ENCODE measurements at places on chromosomes 6 and 20.

GRCh38 chr6:24394061-24394779 is 8.5 kb upstream of the MRS2 start:
- no peak for DNase-seq

DNA sequence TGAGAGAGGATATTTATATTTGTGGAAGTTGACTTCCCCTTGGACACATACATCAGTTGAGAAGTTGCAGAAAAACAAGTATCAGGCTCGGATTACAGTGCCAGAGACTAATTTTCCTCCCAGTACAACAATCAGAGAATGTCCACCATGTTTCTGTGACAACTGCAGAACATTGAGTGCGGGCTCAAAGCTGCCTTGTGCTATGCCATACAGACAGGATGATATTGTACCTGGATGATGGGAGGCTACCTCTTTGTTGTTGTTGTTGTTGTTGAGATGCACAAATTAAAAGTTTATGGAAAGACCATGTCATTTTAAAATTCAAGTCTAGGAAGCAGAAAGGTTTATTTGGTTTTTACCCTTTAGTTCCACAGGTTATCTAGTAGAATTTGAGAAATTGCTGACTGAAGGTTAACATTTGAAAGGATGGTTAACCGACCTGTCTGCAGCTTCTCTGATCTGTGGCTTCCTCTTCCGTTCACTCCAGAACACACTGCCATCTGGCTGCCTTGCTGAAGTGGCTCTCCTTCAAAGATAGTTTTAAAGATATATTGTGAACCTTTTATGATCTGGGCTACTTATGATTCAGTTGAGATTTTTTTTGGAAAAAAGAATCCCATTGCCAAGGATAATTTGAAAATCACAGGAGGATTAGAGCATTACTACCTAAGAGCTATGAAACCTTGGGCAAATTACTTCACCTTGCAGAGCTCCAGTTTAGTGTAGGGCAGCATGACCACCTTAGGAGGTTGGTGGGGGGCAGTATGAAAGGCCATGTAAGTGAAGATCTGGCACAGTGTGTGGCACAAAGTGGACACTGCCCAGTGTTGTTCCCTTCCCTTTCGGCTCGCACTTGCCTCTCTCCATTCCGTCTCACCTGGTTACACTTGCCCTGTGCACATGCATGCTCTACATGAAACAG is 15.9 kb downstream of the TMEM200A start:
- DNase-seq, result no peak

- no peak for DNase-seq
Observed at GRCh38 chr6:2507016-2507415, 243.7 kb downstream of the MYLK4 start.

- no peak for DNase-seq
Observed at GRCh38 chr6:3444276-3445088, 12.4 kb downstream of the SLC22A23 start.

DNA sequence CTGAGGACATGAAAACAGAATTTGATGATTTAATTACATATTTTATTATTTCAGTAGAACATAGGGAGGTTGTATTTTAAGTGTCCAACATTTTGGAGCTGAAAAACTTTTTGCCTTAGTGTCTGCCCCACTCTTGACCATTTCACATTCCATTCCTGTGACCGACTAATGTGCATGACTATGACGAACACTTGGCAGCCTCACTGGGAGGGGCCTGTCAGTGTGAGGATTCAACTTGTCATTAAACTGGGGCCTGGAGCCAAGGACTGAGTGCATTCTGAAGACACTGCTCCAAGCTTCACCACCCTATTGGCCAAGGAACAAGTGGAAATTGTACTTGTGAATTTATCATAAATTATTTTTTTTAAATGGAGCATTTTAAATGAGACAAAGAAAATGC is 661.3 kb downstream of the BCKDHB start:
- no peak for DNase-seq

DNA sequence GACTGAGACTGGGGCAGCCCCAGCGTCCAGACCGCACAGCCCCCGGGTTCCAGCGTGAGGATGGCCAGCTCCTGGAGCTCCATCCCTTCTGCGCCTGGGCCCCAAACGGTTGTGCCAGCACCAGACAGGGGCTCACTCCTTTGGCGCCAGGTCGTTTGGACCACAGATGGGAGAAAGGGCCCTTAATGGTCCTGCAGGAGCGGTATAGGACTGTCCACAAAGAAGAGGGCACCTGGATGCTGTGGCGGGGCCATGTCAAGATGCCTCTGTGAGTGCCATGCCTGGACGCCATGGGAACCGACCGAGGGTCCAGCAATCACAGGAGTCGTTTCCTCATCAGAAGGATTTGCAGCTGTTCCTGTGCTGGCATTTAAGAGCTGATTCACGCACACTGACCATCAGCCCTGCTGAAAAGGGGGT is 82.7 kb downstream of the DLL1 start:
- DNase-seq, result no peak

GRCh38 chr20:38665094-38665493 is 59.2 kb upstream of the SLC32A1 start:
- DNase-seq, result no peak

GRCh38 chr6:125748406-125749172 is 843 bp upstream of the HEY2 start:
- DNase-seq, result no peak

DNA sequence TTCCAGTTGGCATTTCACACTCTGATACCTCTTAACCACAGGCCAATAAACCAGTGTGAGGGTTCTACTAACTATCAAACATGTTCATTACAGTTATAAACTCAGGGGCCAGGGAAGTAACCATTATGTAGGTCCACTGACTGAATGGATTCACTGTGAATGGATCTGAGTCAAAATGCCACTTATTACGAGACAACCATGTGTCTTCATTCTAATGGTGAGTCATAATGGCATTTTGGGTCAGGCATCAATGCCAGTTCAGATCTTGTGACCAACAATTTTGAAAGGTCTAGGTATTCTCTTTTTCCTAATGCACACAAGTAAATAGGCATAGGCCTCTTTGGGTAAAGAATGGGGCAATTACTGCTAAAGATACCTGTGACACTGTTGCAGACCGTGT is 112.2 kb upstream of the HEY2 start:
- DNase-seq, result no peak

DNA sequence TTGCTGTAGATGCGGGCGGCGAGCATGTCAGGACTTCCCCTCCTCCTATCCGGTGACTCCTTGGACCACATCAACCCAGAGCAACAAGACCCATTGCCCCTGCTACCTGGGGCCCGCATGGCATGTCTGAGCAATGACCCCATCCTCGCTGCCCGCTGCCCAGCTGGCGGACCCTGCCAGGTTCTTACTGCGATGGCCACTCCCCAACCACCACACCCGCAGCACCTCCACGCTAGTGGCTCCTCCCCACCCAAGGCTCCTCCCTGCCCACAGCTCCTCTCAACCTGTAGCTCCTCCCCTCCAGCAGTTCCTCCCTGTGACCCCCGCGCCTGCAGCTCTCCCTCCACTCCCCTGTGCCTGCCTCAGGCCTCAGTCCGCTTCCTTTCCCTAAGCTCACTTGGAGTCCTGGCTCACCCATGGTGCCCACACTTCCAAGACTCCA is 17.6 kb upstream of the SERPINB9 start:
- no peak for DNase-seq

GRCh38 chr6:18720075-18720474 is 332.9 kb downstream of the RNF144B start:
- DNase-seq, result no peak

GRCh38 chr6:105851113-105851580 is 235.0 kb upstream of the PRDM1 start:
- DNase-seq, result no peak

GRCh38 chr6:57974653-57975052 is 657.2 kb downstream of the PRIM2 start:
- no peak for DNase-seq

GRCh38 chr6:39203436-39204159 is 25.7 kb downstream of the KCNK5 start:
- DNase-seq, result no peak

DNA sequence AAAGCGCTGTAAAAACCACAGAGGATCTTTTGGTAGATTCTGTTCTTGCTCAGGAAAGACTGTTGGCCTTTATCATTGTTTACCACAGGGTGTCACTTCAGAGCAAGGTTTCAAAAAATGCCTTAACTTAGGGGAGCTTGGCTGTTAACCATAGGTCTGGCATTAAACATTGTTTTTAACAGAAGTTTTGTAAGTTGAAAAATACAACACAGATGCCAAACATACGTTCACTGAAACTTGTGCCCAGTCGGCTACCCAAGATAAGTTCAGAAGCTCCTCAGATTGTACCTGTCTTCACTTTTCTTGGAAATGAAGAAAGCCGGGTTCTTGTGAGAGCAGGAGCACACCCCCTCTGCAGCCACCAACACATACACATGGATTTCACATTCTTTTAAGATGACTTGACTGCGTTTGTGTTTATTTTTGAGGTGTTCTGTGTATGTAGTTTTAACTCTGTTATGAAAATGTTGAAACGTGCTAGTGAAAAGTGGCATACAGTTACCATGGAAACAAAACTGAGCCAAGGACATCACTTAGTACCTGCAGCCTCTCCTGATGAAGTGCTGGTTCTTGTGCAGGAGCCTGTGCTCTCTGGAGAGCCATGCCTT is 64.9 kb downstream of the SYCP2L start:
- no peak for DNase-seq

GRCh38 chr6:121426686-121427085 is 8.8 kb upstream of the GJA1 start:
- DNase-seq, result no peak

DNA sequence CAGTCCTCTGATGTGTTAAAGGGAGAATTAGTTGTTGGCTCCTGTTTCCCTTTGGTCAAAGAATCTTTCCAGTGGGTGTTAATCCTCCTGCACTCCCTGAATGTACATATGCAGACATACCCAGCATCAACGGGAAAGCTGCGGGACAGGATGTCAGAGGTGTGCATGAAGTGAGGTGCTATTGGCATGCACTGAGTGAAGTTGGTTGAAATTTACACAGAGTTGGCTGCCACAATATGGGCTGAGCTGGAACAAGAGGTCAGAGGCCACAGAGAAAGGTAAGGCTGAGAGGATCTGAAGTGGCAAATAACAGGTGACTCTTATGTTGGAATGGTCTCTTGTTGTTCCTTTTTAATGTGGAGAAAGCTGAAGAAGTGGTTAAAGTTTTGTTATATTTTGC is 82.7 kb upstream of the AKIRIN2 start:
- DNase-seq, result no peak

DNA sequence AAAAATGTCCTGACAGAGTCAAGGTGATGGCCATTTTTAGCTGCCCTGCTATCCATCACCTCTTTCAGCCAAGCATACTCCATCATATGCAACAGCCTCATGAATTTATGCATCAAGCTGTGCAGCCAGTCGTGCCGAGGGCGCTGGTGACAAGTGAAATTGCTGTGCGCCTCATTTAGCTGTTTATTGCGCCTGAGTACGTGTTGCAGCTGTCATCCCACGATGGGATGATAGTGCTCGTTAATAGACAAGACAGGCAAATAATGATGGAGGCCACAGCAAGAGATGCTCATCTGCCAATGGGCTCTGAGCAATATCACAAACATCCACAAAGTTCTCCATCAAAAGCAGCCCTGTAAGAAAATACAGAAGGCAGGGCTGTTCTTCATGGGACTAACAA is 562.3 kb upstream of the POU3F2 start:
- no peak for DNase-seq

DNA sequence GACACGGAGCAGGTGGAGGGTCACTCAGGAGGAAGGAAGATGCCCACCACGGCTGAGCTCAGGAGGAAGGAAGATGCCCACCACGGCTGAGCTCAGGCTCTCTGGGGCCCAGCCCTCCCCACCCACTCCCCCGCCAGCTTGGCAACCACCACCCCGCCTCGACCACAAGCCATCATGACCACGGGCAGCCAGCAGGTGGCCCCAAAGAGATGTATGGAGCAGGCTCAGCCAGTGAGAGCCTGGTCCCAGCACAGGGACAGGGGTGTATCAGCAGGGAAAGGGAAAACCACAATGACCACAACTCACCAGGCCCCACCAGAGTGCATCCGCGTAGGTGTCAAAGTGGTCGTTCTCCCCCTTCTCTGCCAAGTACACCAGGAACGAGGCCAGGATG is 30.4 kb downstream of the KCNQ2 start:
- no peak for DNase-seq

Data from cortex of kidney (tissue), 1 donor.